ENCODE measurements at places on chromosomes 5 and 9. TPM values are rescaled to one million over a fixed set of nuclear protein-coding genes. Genes with fewer than 3 reads are reported as not detected.

- DNase-seq, result no peak
Measured at GRCh38 chr9:3473405-3473804, 52.4 kb downstream of the RFX3 start.

DNA sequence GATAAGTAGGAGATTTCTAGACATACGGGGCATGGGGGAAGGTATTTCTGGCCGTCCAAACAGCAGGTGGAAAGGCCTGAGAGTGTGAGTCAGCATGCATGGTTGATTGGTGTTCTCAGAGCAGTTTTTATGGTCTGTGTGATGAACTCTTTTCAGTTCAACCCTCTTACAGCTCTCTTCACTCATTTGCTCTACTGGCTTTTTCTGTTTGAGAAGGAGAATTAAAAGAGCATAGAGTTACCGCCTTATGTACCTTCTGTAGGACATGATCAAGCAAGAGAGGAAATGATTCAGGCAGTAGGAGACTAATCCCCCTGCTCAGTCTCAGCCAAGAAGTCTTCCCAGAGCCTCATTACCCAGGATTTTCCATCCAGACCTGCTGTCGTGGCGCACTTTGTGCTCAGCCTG, 92.4 kb downstream of the PRDM6 start:
- no peak for DNase-seq

DNA sequence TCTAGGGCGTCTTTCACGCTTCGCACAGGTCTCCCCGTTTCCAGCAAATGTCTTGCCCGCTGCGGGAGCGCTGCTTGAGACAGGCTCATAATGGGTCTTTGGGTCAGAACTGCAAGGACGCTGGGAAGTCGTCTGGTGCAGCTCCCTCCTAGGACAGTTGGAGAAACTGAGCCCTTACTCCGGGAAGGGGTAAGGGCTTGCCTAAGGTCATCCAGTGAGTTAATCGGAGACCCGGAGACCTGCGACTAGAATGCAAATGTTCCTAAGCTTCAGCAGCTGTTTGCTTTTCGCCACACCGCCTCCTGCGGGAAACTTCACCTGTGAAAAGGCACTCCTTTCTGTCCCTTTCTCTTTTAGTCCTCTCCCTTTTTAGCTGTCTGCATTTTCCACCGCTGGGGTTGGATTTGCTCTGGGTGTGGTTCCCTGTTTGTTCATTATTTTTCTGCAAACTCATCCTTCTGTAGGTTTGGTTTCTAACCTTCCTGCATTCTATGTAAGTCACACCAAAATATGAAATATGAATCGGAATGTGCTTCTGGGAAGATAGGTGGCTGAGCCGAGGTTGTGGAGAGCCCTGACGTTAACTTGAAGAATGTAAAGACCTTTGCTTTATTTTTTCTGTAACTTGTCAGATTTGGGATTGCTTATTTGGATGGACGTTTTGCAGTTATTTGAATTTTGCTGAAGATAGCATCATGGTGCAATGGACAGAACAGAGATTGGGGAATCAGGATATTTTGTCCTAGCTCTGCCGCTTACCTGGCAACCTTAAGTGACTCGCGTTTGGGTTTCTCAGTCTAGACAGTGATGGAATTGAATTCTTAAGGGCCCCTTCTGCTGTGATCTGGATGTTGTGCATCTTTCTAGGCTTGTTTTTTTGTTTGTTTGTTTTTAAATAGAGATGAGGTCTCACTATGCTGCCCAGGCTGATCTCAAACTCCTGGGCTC, 909 bp downstream of the SLC36A1 start:
- DNase-seq, result peak; percentile 14

DNA sequence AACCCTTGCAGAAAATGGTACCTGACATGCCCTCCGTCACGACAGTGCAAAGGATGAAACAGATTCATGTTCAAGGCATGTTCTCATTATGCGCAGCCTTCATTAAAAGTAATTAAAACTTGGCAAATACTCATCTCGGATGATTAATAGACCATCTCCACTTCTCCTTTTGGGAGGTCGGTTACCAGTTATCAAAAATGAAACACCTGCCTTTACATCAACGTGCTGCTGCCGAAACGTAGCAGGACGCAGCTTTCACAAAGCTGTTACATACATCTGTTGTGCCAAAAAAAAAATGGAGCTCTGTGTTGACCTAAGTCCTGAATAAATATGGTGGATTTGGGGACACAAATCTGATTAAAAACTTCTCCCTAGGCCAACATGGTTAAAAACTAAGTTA, 75.7 kb downstream of the PTCH1 start:
- DNase-seq, result no peak

GRCh38 chr5:136210259-136210658, 17.3 kb upstream of the SMIM32 start:
- peak; percentile 18 for DNase-seq

Gene THBS4
- total RNA-seq, result 1.5 TPM
